Fibroblast of skin of back (primary cell): ENCODE measurements at places on chromosomes 6 and 20.

DNA sequence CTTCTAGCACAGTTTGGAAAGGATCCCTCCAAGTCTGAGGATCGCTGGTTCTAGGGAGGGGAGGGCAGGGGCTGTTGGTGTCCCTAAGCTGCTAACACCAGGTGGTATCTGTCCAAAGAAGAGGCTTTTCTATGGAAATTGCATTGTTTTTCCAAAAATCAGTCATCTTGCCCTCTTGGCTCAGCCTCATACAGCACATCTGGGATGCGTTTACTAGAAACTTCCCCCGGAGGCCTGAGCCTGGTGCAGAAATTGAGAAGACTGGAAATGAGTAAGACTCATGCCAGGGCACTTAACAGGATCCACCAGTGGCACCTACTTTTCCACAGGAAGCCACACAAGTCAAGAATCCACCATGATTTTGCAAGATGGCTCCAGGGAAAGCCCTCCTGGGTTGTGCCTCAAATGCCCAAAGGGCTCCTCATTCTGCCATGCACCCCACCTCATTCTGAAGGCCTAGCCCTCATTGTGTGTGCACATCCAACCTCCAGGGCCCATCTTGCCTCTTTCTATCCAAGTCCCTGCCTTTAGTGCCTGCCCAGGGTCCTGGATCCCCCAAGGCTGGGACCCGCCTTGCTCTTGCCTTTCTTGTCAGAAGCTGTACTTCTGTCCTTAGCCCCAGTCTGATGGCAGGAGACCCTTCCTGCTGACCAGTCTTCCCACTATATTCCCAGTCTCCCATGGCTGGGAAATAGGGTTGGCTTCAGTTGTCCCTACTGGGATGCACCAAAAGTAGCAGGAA, 97.6 kb downstream of the MRPL14 start:
- peak; percentile 58 for DNase-seq

- peak; percentile 22 for DNase-seq
These were observed 48.6 kb downstream of the ABHD12 start for GRCh38 chr20:25341716-25342680.

- peak; percentile 84 for DNase-seq
These were observed 118.7 kb downstream of the TBX18 start for GRCh38 chr6:84645563-84646266.

DNA sequence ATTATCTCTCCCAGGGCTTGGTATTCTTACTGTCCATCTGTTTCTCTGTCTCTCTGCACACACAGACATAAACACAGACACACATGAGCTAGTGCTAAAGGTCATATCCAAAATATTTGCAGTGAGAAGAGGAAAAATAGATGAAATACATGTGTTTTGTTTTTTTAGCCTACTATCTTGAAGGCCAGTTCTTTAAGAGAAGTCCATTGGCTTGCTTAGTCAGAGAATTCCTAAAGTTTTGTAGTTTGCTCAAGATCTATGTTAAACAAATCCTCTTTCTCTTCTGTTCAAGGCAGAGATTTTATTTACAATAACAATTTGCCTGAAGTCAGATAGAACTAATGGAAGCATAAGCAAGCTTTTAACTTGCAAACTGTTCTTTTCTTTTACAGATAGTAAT, 120.0 kb upstream of the AKIRIN2 start:
- DNase-seq: peak; percentile 26

DNA sequence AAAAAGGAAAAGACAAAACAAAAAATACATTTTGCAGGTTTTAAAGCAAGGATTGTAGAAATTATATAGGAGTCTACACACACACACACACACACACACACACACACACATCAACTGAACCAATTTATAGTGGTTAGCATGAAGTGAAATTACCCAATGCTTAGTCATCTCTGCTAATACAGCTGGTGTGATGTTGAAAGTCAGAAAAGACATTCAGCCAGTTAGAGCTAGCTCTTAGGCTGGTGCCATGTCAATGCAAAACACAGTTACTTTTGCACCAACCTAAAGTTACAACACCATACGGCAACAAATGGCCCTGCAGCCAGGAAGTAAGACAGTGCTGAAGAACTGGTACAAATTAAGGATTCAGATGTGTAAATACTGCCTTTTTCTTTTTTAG, 15.2 kb downstream of the FAM210B start:
- peak; percentile 77 for DNase-seq

DNA sequence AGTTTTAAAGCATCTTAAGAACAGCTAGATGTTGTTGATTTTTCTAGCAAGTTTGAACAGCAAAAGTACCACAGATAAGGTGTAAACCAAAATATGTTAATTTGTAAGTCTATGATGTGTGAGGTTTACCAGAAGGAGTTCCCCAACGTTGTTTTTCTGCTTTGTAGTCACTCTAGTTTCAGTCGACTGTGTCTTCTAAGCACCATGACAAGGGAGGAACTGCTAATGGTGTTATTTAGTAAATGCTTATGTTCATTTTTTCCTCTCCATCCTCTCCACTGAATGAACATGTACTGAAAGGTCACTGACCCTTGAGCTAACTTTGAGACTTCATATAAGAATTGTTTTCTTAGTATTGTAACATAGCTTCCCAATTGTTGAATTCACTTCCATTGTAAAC, 3.0 kb downstream of the ENPP3 start:
- DNase-seq: no peak

DNA sequence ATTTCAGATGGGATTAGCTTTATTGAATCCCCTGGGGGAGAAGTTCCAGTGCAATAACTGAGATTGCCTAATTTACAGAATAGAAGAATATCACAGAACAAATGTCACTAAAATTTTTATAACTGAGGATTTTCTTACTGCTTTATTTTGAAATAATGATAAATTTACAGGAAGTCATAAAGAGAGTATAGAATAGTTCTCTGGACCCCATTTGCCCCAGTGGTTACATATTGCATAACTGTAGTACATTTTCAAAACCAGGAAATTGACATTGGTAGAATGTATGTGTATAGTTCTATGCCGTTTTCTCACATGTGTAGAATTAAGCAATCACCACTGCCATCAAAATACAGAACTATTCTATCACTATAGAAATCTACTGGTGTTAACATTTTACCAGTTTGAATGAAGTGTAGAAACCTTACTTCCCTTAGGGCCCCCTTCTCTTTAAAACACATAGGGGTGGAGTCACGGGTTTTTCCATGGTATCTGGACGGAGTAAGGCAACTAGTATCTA, 18.3 kb downstream of the KIF6 start:
- DNase-seq: no peak

GRCh38 chr20:5788385-5788895, 38.2 kb downstream of the SHLD1 start:
- DNase-seq: peak; percentile 79

DNA sequence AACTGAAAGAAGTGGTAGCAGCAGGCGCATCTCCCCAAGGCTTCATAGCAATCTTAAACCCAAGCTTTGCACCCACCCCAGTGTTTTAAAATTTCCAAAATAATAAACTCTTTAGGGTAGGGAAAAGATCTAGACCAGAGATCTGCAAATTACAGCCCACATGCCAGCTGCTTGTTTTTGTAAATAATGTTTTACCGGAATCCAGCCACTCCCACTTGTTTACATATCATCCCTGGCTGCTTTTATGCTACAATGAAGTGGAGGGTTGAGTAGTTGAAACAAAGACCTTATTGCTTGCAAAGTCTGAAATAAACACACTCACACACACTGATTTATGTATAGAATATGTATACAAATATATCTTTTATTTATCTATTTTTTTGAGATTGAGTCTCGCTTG, 30.0 kb downstream of the SLX4IP start:
- no peak for DNase-seq

DNA sequence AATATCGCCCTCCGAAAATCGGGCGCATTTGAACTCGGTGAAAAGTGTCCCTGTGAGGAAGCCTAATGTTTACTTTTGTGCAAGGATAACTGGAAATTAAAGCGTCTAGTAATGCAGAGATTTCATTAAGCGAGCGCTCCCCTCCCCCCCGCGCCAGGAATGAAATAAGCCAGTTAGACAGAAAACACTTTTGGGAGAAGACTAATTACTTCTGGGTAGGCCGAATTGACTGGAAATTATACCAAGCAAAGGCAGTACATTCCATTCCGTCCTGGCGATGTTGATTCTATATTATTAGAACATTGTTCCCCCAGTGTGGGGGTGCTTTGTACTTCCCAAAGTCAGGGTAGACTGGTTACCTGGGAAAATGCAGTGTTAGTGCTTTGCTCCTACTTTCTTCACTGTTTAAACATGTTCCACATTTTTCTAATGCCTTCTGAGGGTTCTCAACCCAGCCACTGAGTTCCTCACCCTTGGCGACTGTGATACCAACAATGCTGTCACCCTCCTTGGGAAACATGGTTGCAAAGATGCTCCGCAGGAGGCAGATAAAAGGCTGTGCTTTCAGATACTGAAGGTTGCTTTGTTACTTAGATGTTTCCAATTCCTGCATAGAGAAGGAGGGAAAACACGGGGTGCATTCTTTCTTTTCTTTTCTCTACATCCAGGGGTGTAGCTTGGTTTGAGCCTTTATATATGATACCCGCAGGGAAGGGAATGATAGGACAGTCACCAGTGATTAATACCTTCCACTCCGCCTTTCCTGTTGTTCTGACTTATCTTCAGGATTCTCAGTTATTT, 2.6 kb downstream of the GJA1 start:
- DNase-seq: peak; percentile 80

DNA sequence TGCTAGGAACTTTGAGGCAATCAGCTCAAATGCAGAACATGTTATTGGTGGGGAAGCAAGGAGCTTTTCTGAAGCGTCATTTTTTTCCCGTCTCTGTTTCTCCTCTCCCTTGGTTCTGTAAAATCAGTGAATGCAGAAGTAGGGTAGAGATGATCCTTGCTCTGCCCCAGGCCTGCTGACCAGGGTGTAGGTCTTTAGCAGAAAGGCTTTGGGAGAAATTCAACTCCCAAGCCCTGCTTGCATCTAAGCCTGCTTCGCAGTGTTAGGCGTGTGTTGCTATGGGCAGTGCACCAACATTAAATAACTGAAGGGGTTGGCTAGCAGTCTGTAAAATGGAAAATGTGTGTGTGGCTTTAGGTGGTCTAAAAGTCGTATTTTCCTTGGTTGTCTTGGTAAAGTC, 45.9 kb downstream of the SASH1 start:
- no peak for DNase-seq

DNA sequence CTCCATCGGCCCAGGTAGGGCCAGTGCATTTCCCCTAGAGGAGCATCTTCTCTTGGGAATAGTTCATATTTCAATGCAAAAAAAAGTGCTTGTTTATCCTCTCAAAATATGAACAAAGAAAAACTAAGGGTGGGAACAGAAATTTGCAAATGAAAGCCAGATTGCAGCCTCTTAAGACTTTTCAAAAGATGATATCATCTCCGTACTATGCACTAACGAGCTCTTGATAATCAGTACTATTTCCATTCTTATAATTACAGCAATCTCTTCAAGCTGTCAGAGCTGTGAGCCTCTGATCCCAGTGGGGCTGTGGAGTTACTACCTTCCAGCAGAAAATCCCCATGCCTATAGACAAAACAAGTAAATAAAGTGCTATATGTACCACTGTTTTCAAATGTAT, 77.1 kb downstream of the SOD2 start:
- no peak for DNase-seq

DNA sequence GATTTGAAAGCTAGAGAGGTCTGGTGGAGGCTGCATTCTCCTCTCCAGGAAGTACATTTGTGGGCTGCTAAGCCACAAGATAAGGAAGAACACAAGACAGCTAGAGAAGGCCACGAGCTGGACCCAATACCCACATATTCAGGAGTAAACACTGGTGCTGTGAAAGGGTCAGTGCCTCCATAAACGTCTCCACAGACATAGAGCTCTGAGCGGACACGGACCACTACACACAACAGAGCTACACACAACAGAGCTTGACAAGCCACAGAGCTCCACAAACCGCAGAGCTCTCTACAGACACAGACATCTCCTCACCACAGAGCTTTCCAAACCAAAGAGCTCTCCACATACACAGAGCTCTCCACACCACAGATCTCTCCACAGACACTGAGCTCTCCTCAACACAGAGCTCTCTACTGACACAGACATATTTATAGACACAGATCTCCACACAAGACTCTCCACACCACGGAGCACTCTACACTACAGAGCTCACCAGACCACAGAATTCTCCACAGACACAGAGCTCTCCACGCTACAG, 51.9 kb downstream of the ERMARD start:
- no peak for DNase-seq

- peak; percentile 66 for DNase-seq
These were observed 34.5 kb downstream of the HLA-A start for GRCh38 chr6:29976588-29977424.

GRCh38 chr6:149888659-149889058, 9.3 kb downstream of the RAET1E start:
- DNase-seq: no peak

- DNase-seq: peak; percentile 68
These were observed 5.1 kb downstream of the KCNS1 start for GRCh38 chr20:45095805-45096238.

- DNase-seq: no peak
These were observed 212.0 kb upstream of the JARID2 start for GRCh38 chr6:15033850-15034203.

GRCh38 chr20:19465536-19465935, 253.1 kb downstream of the SLC24A3 start:
- DNase-seq: no peak
